ENCODE measurements at places on chromosomes 16 and 17.

DNA sequence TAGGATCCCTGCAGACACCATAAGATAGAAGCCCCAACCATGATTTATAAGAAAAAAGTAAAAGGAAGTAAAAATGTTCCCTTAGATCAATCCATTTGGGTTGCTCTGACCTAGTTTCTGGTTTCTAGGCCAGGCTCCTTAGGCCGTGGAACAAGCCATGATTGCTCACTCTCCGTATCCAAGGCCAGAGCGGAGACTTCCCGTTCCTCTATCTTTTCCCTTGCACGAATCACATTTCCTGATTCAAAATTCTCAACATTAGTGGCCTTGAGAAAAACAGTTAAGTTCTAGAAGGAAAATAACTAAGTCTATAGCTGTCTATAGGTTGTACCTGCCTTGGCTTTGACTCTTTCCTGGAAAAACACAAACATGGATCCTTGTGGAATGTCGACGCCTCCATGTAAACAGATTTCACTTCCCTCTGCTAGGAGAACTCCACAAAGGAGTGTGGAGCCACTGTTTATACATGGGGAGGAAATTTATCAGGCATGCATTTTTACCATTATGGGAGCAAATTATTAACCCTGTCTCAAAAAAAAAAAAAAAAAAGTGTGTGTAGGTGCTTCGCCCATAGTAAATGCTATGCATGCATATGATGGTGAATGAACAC, 149.6 kb downstream of the ZFHX3 start:
- no peak for DNase-seq

GRCh38 chr16:80948886-80949493, 57.7 kb downstream of the CMC2 start:
- DNase-seq, result no peak

DNA sequence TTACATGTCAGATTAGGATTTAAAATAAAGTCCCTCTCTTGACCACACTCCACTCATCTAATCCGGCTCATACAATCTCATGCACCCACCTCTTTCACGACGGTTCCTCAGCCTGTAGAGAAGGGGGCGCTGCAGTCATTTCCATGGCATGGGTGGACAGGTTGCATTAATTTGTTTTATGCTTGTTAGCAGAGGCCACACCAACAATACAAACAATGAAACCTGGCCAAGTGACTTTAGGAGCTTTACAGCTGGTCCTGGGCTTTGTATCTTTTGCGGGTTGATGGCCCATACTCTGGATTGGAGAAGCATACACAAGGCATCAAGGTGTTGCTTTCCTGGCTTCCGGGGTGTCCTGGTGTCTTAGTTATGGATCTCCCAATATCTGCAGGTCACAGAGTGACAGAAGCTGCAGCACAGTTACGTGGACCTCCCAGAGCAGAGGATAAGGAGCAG, 9.7 kb upstream of the SNF8 start:
- no peak for DNase-seq

DNA sequence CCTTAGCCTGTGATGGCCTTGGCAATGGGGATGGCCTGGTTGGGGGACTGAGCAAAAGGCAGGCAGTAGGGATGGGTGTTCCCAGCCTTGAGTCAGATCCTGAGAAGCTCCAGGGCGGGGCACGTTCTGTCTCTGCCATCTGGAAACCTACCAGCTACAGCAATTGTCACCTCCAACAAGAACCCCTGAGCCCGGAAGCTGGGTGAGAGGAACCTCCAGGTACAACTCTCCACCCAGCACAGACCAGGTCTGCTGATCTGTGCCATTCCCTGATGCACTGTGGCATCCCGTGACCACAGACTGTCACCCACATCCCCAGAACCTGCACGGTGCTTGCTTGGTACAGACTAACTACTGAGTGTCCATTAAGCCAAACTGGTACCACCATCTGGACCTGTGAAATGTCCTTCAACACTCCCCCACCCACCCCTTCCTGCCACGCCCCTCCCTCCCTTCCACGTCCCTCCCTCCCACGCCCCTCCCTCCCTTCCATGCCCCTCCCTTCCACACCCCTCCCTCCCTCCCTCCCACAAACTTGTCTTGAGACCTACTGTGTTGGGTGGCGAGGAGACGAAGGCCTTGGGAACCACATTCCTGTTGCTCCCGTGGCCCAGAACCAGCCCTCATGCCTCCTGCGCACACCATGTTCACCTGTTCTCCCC, 16.6 kb downstream of the MYO15B start:
- DNase-seq, result no peak

DNA sequence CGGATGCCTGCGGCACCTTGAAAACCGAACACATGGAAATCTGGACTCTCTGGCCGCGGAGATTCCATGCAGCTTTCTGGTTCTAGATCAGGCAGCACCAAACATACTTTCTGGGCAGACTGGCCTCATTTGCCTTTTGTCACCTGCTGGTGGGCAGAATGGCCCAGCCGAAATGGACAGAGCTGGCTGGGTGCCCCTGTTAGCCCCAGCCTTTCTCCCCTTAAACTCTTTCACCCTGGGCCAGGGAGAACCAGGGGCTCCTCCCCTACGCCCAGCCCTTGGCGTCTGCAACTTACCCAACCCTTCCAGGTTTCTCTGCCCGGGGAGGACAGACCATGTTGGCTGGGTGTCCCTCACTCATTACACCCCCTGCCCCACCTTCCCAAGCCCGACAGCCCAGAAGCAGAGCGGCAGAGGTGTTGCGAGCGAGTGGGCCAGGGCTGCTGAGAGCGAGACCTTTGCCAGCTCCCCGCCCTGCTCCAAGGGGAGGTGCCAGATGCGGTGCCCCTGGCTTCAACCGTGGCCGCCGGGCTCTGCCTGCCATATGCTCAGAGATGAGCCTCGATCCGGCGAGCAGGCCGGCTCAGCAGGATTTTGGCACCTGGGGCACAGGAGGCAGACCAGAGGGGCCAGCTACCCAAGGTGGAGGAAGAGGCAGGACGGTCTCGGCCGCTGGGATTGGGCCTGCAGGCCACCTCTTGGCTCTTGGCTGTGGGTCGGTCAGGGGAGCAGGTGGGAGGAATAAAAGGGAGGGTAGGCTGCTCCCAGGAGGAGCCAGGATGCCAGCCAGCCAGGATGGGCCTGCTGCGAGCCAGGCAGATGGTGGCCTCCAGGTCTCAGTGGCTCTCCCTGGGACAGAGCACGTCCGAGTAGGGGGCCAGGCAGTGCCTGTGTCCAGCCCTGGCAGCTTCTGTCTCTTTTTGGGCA, 191.3 kb downstream of the NTN1 start:
- DNase-seq, result peak; percentile 54

DNA sequence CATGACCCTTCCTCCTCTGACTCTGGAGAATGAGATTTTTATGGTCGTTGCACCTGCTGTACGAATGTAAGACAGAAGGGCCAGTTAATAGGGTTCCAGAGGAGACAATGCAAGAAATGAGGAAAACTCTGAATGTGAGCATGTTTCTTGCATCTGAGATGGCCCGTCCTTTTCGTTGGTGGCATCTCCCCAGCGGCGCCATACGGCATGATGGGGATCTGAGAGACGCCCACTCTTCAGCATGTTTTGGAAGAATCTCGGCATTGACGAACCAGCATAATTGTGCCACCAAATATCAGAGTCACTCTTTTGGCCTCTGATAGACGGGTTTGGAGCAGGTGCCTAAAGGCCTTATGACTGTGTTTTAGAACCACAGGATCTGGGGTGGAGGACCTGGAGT, 126.5 kb upstream of the RCVRN start:
- DNase-seq, result no peak

DNA sequence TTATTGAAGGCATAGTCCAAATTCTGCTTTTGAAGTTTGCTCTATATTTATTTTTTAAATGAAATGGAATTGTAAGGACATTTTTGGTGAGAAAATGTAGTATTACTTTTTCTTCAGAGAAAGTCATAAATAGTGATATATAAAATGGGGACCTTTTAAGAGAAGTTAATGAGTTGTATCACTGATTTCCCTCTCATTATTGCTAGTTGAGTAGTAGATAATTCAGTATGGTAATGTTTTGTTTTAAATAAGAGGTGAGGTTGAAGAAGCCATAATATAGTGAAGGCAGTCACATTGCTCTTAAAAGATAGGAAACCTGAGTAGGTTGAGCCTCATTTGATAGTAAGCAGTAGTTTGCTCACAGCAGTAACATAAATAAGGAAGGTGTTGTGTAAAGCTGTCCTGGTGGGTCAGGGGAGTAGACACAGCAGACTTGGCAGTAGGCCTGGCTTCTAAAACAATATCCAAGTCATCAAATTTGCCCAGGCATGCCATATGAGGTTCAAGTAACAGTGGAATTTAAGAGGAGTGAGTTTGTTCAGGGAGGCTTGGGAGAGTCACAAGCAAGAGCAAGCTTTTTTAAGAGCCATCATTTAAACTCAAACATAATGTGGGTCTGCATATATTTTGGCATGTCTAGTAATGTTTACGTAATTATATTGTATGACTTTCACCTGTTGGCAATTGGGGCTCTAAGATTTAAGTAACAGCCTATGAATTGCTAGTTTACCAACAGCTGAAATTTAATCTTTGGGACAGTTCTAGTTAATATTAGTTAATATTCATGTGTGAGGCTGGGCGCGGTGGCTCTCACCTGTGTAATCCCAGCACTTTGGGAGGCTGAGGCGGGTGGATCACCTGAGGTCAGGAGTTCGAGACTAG, 6.5 kb downstream of the NFATC3 start:
- DNase-seq, result no peak

GRCh38 chr16:78607465-78607864, 508.0 kb downstream of the WWOX start:
- no peak for DNase-seq

DNA sequence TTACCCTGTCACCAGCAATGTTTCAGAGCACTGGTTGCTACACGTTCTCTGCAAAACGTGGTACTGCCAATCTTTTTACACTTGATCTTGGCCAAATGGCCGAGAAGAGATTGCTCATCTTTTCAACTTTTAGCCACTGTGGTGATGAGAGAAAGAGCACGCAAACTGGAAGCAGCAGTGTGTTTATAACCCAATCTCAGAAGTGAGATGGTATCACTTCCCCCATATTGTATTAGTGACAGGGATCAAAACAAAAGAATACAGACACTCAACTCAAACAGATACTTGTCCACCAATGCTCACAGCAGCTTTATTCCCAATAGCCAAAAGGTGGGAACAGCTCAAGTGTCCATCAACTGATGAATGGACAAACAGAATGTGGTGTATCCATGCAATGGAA, 72.1 kb upstream of the FA2H start:
- no peak for DNase-seq

DNA sequence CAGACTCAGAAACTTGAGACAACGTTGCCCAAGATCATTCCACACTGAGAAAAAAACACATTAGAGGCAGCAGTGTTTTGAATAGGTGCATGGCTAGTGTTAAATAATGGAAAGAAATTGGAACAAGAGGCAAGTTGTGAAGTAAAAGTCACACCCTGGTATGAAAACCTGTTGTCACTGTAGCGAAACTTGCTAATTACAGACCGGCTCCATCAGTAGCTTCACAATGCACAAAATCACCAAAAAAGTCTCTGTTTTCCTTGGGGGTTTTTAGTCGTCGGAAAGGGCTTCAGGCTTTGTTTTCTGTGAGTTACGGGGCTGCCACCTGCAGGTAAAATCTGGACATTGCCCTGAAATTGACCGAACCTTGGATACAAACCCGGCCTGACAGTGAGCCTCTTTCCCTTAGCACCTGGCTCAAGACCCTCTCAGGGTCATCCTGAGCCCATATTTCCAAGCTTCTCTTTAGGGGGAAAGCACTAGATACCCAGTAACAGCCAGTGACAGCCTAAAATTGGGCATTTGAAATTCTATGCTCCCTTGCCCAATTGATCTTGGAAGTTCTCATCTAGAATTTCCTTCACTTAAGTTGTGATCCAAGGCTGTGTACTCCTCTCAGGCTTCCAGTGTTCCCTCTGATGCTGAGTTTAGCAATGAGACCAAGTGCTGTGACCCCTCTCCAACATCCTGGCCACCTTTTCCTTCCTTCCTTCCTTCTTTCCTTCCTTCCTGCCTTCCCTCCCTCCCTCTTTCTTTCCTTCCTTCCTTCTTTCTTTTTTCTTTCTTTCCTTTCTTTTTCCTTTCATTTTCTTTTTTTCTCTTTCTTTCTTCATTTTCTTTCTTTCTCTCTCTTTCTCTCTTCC, 7.2 kb upstream of the GRB2 start:
- DNase-seq, result peak; percentile 72

DNA sequence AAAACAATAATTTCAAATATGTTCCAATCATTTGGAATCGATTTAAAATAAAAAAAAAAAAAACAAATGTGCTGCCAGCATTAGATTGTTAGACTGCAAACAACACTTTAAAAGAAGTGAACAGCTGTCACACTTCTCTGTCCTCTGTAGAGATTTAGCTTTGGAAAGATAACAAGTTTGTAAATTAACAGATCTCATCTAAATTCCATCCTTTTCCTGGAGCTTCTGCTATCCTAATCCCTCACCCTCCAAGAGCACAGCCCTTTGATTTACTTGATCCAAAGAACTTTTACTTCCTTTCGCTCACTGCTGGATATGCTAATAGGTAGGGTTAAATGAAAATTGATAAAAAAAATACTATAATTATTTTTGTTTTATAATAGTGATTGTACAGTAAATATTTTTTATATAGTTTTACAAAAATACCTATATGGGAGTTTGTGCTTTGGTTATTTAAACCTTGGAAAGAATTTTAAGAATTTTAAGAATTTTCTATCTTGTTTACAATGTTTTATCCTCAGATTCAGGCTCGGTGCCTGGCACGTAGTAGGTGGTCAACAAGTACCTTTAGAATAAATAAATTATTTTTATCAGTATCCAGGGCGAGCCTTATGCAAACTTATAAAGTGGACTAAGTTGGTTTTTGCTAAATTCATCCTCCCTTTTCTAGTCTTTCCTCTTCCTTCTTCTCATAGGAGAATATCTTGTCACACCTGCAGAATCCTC, 21.6 kb downstream of the MAP2K6 start:
- DNase-seq, result no peak

- no peak for DNase-seq
Measured at GRCh38 chr16:88195911-88196465, 186.8 kb upstream of the ZNF469 start.

DNA sequence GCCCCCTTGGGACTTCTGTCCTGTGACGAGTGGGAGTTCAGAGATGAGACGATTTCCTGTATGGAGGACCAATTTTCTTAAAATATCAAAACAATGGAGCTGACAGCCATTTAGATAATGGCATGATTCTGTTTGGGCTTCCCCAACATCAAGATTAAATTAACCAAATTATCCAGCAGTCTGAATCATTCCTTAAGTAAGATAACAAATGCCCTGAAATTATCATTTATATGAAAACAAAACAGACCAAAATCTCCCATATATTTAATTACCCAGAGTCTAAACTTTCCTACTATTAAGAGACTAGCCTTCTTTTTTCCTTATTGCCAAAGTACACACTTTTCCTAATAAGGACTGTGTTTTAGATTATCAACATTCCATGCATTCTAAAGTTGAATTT, 550.1 kb upstream of the PSMD7 start:
- no peak for DNase-seq

DNA sequence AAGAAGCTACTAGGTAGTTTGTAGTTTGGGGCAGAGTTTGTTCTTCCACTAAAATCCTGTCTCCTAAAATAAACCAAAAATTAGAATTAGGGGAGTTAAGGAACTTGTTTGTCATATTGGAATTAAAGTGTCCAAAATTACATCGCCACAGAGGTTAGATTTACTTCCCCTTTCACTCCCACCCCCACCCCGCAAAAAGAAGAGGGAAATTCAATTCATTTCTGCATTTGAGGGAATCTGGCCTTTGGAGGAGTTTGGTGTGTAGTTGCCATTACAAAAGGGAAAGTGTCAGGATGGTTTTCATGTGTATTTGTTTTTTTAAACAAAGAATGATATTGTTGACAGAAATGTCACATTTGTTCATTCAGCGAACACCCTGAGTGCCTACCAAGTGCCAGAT, 5.8 kb downstream of the TMEM97 start:
- no peak for DNase-seq

GRCh38 chr16:19842426-19843157, 42.1 kb downstream of the GPRC5B start:
- no peak for DNase-seq

- DNase-seq, result no peak
Measured at GRCh38 chr17:16866436-16866835, 105.5 kb downstream of the TNFRSF13B start.

Data from left forelimb (tissue), 1 donor.